ENCODE measurements at places on chromosomes 3 and 15.

DNA sequence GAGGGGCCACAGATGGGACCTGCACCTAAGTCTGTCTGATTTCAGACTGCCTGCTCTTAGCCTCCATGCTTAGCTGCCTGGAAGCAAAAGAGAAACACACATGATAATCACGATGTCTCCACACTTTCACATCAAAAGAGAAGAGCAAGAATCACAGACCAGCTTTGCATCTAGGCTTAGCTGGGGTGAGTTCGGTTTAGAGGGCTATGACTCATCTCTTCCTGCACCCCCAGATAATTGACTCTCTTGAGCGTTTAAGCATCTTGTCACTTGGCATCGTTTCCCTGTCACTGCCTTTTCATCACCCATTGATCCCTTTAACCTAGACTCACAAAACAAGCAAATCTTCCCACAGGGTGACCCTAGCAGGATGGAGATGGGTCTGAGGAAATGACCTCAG lies 124.0 kb downstream of the NTRK3 start:
- no peak for DNase-seq

DNA sequence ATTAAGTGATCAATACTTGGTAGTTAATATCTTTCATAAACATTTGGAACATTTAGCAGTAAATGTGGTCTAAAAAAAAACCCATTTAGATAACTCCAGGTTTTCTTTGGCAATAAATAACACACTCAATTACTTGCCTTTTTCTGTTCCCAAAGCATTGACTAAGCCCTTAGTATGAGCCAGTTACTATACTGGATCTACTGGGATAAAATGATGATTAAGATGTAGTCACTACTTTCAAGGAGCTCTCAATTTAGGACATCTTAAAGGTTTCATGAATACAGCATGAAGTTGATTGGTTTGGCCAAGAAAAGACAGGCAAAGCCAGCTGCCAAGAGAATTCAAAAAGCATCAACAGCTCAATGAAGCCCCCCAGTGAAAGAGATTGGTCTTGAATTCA lies 250.9 kb downstream of the EPHA3 start:
- no peak for DNase-seq

DNA sequence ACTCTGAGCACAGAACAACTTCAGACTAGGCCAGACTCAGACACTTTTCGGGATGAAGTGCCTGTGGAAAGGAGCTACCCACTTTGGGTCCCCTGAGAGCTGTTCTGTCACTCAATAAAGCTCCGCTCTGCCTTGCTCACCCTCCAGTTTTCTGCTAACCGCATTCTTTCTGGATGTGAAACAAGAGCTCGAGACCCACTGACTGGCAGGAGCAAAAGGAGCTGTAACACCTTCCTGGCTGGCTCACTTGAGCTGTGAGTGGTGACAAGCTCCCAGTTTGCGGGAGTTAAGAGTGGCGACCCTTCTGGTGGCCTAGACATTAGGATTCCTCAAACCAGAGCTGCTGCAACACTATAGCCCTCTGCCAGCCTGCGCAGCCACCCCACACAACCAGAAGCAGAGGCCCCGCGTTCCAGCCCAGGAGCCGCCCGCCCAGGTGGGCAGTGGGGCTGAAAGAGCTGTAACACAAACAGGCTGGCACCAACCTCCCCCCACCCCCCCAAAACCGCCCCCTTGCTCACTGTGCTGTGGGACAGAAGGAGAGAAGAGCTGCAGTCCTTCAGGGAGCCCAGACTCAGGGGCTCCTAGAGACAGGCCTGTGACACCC lies 1178.1 kb upstream of the GBE1 start:
- no peak for DNase-seq

- DNase-seq, result no peak
Observed at GRCh38 chr15:33201491-33202231, 7.1 kb upstream of the FMN1 start.

- DNase-seq, result no peak
Observed at GRCh38 chr15:91652610-91653207, 200.8 kb upstream of the SLCO3A1 start.

DNA sequence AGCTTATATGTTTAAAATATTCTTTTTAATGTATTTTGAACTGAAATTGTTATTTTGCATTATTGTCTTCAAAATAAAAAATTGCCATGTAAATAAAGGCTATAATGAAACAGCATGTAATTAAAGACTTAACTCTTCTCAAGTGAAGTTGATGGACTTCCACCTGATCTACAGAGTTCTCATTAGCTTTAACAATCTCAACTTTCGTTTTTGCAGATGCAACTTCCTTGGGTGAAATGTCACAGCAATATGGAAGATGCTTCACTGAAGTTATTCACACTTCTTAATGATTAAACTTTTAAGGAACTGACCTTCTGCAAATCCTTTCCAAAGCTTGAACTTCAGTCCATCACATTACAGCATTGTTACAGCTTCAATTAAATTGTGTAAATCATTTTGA lies 63.6 kb downstream of the OSTN start:
- no peak for DNase-seq

- DNase-seq, result no peak
Observed at GRCh38 chr15:33975022-33975565, 6.8 kb downstream of the CHRM5 start.

- DNase-seq, result no peak
Observed at GRCh38 chr3:154616298-154616697, 186.3 kb upstream of the GPR149 start.

DNA sequence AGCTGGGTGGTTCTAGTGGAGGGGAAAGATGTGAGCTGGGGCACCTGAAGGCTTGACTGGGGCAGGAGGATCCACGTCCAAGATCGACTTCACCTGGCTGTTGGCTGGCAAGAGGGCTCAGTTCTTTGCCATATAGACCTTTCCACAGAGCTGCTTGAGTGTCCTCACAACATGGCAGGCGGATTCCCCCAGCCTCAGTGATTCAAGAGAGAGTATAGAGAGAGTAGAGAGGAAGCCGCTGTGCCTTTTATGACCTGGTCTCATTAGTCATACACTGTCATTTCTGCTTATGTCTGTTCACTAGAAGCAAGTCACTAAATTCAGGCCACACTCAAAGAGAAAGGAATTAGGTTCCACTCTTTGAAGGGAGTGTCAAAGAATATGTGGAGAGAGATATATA lies 101.6 kb downstream of the APBA2 start:
- DNase-seq, result no peak

- no peak for DNase-seq
Observed at GRCh38 chr3:32000877-32001276, 19.3 kb downstream of the ZNF860 start.

GRCh38 chr3:169310184-169310939 lies 353.1 kb downstream of the MECOM start:
- no peak for DNase-seq

DNA sequence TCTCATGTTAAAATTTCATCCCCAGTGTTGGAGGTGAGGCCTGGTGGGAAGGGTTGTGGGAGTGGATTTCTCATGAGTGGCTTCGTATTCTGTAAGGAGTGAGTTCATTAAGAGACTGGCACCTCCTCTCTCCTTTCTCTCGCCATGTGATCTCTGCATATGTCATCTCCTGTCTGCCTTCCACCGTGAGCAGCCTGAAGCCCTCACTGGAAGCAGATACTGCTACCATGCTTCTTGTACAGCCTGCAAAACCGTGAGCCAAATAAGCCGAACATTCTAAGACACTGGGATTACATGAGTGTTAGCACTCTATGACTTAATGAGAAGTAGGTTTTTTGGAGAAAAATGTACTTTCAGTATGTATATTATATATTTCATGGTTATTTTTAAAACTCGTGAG lies 6.8 kb upstream of the GABPB1 start:
- DNase-seq, result no peak
